ENCODE measurements at places on chromosomes 12 and 14.

DNA sequence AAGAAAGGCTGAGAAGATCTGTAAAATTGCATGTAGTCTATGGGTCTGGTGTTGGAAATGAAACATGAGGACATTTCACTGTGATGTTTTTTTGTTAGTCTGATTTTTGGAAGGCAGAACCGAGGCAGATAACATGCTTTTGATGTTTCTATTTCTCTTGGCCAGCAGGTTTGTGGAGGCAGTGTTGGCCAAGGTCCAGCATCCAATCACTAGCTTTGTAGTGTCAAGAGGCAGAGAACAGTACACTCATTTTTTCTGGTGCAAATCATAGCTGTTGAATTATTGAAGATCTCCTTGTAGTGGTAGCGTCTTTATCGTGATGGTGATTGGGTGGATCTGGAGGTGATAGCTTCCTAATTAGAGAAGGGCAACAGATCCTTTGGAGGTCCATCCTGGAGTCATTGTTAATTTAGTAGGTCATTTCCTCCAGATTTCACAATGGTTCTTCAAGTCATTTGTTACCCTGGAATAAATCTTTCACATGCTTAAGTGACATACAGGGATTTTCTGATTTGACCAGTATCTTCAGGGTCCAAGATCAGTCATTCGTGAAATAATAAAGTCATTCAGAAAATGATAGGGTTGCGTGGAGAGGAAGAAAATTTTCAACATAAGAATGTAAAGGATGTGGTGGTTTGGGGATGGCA lies 252.4 kb upstream of the CPNE8 start:
- DNase-seq: no peak

DNA sequence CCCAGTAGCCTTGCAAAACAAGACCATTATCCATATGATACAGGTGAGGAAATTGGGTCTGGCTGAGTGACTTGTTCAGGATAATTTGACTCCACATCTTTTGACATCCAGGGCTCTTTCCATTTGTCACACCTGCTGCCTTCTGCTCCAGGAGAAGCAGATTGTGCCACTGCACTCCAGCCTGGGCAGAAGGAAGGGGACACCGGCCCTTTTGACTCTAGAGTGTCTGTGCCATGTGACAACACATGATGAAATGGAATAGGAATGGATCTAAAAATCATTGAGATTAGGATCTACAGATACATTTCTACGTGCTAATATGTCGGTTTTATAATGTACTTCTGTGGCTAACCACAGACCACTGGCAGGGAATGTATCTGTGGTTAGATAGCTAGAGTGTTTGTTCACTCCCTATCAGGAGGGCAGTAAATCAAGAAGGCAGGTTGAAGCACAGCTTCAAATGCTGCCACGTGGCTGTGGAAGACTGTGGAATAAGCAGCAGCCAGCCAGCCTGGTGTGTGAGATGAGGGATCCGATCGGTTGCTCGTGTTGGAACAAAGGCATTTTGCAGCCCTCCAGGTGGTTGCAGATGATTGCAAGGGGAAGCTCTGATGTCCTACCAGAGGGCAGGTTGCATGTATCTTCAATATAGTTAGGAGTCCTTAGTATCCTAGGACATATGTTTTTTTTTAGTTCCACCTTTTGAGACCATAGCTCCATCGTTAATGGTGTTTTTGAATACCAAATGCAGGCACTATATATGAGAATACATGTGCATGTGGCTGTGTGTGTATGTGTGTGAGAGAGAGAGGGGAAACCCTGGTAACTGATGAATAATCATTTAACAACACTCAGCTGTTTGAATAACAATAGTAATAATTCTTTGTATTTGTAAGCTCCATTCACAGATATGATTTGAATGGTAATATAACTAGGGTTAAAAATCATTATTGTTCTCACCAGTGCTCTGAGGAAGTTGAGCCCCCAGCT lies 28.6 kb downstream of the EML1 start:
- peak; percentile 44 for DNase-seq

- DNase-seq: no peak
These were observed 35.3 kb downstream of the PROX2 start for GRCh38 chr14:74840603-74841030.

DNA sequence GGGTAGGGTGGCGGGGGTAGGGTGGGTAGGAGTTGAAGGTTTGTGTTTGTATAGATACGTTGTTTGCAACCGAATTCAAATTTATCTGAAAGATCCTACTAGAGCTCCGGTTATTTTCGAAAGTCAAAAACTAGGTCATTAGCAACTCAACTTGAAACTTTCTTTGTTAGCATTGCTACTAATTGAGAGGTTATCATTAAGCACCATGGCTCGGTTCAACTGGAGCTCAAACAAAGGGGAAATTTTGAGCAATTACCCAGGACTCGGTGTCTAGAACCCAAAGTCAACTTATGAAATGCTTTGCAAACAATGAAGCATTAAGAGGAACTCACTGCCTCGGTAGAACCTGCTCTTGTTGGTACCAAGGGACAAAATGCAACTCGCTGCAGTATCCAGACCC lies 207.7 kb downstream of the BCAT1 start:
- DNase-seq: no peak

All from DMS153 (cell line).